CD4-positive, alpha-beta T cell treated with Interleukin-1 beta for 1 hour (primary cell): ENCODE measurements at places on chromosomes 5 and 9.

DNA sequence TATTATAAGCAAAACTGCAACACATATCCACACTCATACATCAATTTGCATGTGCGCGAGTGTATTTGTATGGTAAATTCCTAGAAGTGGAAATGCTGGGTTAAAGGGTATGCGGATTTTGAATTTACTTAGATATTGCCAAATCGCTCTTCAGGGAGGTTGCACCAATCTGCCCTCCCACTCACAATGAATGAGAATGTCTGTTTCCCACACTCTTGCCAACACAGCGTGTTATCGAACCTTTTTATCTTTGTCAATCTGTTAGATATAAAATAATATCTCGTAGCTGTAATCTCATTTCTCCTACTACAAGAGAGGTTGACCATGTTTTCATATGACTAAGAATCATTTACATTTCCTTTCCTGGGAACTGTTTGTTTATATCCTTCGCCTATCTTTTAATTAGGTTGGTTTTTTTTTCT is 35.7 kb downstream of the LHX2 start:
- DNase-seq: no peak

DNA sequence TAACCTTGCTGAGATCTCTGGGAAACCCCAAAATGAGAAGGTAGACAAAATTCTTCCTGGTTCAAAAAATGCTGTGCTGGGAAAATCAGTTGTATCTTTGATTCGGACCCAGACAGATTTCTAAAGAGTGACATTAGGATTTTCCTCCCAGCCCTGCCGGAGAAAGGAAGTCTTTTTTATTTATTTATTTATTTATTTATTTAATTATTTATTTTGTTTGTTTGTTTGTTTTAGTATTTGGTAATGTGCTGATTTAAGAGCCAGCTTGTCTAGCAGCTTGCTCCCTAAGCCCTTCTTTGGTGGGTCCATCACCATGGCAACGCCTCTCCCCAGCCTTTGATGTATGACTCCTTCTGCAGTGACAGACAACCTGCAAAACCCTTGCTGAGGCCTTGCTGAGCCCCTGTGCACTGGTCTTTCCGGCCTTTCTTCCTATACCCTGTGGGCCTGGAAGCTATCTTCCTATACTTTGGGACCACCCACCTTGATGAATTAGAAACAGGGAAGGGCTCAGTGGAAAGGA is 60.6 kb upstream of the AFAP1L1 start:
- no peak for DNase-seq

DNA sequence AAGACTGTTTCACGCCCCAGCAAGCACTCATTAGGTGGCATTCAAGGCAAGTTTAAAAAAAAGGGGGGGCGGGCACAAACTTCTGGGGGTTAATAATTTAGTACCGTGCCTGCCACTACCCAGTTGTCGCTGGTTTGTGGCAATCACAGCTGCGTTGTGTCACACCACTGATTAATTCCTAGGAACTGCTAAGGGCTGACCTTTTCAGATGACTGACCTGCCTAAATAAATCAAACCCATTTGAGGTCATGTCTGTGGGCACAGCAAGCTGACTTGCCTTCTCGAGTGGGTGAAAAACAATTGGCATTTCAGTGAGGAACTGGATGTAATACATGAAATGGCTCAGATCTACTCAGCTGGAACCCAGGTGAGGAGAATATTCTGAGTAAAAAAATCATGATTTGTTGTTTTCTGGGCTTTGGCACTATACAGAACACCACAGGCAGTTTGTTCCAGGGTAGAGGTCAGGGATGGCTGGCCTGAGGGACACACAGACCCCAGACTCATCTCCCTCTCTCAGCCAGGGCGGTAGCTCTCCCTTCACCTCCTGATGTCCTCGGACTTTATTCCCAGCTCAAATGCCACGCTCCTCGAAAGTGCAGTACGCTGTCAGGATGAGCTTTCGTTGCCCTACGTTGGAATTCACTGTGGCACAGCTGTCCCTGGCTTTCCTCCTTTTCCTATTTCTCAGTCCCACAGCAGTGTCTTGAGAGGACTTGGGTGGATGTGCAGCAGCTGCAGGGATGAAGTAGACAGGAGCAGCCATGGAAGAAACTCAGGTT is 15.5 kb upstream of the MGAT1 start:
- no peak for DNase-seq

- no peak for DNase-seq
Observed at GRCh38 chr9:72394066-72394465, 29.1 kb upstream of the ZFAND5 start.

- no peak for DNase-seq
Observed at GRCh38 chr5:65907135-65907534, 19.2 kb upstream of the ERBIN start.

- no peak for DNase-seq
Observed at GRCh38 chr9:93488244-93488643, 34.9 kb upstream of the FAM120AOS start.

DNA sequence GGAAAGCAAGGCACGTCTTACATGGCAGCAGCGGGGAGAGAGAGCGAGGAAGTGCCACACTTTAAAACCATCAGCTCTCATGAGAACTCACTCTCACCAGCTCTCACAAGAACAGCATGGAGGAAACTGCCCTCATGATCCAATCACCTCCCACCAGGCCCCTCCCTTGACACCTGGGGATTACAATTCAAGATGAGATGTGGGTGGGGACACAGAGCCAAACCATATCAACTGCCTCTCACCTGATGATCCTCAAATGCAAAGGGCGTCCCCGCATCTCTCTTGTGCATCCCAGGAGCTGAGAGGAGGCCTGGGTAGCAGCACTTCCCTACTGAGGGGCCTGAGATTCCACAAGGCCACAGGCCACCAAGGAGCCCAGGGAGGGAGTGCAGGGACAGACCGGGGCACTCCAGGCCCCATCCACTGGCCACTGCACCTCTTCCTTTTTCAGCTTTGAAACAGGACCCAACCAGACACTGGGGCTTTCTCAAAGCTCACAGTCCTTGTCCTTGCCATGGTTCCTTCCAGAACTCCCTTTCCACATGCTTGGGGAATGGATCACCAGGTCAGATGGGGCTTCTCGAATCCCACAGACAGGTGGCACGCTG is 54.5 kb upstream of the IL17B start:
- DNase-seq: no peak
